CD4-positive, alpha-beta memory T cell (primary cell): ENCODE measurements at places on chromosomes 2 and 18.

- DNase-seq: no peak
These were observed 83.2 kb downstream of the CTIF start for GRCh38 chr18:48621815-48622555.

DNA sequence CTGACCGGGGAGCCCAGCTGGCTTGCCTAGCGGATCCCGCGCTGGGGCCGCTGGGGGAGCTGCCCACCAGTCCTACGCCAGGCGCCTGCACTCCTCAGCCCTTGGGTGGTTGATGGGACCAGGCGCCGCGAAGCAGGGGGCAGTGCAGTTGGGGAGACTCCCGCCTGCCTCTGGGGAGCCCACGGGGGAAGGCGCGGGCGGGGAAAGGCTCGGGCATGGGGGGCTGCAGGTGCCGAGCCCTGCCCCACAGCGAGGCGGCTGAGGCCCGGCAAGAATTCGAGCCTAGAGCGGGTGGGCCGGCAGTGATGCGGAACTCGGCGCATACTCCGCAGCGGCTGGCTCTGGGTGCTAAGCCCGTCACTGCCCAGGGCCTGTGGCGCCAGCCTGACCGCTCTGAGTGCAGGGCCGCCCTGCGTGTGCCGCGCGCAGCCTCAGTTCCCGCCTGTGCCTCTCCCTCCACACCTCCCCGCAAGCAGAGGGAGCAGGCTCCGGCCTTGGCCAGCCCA is 249.1 kb upstream of the TEKT4 start:
- DNase-seq: no peak

- no peak for DNase-seq
These were observed 61.0 kb upstream of the SLC25A52 start for GRCh38 chr18:31821545-31822171.

DNA sequence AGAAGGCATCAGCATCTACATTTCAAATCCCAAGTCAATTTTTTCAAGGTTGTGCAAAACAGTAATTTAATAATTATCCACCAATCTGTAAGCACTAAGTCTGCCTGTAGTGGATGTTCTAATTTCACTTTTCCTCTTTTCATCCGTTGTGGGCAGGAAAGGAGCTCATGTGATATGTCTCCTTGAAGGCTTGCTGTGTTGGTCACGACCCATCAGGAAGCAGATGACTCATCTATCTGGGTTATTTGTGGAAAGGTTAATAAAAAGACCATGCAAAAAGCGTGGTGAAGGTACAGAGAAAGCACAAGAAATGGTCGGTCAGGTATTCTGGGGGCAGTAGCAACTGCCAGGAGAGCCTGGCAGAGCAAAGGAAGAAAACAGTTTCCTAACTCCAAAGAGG is 476.7 kb upstream of the RAB6C start:
- no peak for DNase-seq

DNA sequence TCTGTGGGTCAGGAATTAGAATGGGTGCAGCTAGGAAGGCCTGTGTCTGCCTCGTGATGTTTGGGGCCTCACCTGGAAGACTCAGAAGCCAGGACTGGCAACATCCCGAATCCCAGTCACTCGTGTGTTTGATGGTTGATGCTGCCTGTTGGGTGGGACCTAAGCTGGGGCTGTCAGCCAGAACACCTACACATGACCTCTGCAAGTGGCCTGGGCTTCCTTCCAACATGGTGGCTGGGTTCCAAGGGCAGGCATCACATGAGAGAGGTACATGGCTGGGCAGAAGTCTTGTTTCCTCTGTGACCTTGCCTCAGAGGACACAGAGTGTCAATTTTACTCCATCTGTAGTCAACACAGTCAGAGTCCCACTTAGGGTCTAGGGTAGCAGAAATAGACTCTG is 177.8 kb downstream of the GBX2 start:
- no peak for DNase-seq

- no peak for DNase-seq
These were observed 212.6 kb upstream of the ACVR2A start for GRCh38 chr2:147632198-147632597.

GRCh38 chr2:101679037-101679726 is 18.3 kb upstream of the MAP4K4 start:
- no peak for DNase-seq

DNA sequence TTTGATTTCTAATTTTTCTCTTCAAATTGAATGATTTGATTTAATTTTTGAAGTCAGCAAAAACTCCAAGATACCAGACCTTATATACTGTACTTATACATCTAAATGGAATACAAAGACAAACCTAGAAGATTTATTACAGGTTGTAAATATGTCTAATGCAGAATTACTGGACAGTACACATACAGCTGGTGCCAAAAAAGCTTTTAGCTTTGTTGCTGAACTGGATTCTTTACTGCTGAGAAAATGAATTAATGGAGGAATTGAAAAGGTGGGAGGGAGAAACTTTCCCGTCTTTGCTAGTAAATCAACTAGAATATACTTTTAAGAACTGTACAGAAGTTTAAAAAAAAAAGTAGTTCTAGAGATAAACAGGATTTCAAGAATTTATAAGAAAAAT is 17.5 kb downstream of the C1D start:
- no peak for DNase-seq

- no peak for DNase-seq
These were observed 177.4 kb upstream of the NABP1 start for GRCh38 chr2:191500566-191500883.

- no peak for DNase-seq
These were observed 24.5 kb downstream of the PTPN18 start for GRCh38 chr2:130380096-130380934.

DNA sequence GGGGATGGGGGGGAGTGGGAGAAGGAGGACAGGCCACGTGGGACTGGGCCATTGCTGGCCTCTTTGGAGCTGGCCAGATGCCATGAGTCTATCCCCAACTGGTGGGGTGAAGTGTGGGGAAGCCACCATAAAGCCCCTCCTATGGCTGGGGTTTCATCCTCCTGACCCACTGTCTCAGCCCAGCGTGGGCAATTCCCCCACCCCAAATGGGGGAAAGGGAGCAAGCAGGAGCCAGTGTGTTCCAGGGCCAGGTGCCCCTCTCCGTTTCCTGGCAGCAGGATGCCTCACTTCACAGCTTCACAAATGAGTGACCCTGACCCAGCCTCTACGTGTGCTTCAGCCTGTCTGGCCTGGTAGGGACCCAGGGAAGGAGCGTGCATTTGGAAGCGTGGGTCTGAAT is 474.7 kb upstream of the HS6ST1 start:
- no peak for DNase-seq

DNA sequence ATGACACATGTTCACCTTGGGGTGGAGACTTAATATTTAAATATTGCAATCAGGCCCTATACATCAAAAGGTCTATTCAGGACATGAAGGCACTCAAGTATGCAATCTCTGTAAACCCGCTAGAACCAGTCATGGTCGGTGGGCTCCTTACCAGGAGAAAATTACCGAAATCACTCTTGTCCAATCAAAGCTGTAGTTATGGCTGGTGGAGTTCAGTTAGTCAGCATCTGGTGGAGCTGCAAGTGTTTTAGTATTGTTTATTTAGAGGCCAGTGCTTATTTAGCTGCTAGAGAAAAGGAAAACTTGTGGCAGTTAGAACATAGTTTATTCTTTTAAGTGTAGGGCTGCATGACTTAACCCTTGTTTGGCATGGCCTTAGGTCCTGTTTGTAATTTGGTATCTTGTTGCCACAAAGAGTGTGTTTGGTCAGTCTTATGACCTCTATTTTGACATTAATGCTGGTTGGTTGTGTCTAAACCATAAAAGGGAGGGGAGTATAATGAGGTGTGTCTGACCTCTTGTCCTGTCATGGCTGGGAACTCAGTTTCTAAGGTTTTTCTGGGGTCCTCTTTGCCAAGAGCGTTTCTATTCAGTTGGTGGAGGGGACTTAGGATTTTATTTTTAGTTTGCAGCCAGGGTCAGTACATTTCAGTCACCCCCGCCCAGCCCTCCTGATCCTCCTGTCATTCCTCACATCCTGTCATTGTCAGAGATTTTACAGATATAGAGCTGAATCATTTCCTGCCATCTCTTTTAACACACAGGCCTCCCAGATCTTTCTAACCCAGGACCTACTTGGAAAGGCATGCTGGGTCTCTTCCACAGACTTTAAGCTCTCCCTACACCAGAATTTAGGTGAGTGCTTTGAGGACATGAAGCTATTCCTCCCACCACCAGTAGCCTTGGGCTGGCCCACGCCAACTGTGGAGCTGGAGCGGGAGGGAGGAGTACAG is 108.1 kb downstream of the XRCC5 start:
- no peak for DNase-seq

DNA sequence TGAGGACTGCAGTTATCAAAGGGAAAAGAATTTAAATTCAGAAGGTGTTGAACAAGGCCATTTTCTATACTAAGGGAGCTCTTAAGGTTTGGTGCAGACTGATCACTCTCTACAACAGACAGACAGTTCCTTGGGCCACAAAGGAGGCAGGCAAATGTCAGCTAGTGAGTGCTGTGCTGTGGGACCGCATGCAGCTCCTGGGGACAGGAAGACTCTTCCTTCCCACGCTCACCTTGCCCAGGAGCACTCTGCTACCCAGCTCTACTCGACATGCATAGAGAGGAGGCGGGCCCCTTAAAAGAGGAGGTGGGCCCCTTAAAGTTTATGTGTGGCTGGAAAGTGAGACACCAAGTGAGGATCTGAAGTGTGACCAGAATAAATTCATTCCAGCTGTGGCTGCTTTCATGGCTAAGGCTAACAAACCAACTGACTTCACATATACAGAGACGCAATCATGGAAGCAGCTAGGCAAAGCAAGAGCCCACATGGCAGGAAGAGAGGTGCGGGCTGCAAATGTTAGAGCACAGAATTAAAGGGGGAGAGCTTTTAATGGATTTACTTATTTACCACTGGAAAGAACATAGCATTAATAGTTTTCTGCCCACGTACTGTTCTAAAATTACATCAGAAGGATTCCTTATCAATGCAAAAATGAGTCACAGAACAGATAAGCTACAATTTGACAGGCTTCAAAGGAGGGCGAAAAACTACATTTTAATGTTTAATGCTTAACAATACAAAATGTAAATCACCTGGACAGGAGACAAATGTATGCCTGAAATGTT is 101.4 kb upstream of the RNU4ATAC start:
- DNase-seq: no peak

DNA sequence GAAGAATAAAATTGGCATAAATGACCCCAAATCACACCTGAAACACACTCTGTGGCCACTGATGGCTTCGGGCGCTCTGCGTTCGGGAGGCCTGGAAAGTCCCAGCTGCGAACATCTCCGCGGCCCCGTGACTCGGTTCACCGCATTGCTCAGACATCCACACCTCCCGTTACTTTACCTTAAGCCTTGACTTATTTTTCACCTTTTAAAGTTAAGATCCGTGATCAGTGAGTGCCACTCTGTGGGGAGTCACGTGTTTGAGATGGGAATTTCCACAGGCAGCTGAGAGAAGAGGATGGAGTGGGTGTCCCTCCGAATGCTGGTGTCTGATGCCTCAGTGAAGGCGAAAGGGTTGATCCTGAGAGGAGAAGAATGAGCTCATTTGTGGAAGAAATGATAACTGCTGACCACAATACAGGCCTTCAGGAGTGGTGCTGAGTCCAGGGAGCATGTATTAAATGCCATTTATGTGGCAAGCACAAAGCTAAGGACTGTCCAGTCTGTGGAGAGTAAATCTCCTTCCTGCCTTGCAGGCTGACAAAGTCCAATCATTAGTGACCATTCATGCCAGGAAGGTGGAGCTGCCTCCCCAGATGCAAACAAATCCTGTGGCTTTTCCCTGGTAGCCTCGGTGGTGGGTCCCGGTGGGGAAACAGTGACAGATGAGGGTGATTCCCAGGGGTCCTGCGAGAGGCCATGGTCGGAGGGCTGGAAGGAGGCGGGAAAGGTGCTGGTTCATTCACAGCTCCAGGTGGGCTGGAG is 168.8 kb downstream of the RTP5 start:
- DNase-seq: no peak

DNA sequence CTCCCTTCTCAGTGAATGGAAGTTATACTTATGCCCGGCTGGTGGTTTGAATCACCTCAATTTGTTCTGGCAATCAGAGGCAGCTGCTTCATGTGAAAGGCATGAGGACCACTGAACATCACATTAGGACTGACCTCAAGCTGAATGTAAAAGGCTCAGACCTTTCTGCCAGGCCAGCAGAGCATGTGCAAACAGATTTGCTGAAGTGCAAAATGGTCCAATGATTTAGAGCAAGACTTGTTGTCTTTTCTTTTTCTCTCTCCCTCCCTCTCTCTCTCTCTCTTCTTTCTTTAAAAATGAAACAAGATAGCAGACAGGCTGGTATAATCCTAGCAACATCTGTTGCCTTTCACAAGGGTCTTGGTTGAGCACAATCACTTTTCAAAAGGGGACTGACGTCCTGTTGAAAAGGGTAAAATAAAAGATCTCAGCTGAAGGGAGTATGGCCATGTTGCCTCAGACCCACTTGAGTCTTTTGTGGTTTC is 13.3 kb upstream of the CDH7 start:
- no peak for DNase-seq

GRCh38 chr2:205758051-205758450 is 75.8 kb downstream of the NRP2 start:
- DNase-seq: no peak

DNA sequence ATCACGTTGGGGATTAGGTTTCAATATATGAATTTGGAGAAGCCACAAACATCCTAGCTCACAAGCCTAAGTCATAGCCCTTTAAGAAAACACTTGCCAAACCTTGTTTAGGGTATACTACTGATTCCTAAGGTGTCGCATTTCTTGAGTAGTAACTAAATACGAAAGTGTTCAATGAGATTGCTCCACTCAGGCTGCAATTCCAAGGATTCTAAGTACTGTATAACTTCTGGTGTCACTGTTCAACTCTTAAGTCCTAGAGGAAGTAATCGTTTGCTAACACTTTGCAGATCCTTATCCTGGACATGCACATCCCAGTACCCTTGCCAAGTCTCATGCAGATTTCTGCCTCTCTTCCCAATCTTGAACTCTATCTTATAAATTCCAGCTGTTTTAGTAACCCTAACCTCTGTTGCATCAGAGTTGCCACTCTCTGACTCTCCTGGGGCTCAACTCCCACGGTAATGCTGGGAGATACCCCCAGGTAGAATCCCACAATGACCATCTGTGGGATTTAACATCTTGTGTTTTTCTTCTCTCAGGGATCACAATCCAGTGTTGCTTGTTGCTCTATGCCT is 122.4 kb downstream of the HIBCH start:
- no peak for DNase-seq

GRCh38 chr2:44291281-44292248 is 16.3 kb downstream of the SLC3A1 start:
- DNase-seq: no peak

DNA sequence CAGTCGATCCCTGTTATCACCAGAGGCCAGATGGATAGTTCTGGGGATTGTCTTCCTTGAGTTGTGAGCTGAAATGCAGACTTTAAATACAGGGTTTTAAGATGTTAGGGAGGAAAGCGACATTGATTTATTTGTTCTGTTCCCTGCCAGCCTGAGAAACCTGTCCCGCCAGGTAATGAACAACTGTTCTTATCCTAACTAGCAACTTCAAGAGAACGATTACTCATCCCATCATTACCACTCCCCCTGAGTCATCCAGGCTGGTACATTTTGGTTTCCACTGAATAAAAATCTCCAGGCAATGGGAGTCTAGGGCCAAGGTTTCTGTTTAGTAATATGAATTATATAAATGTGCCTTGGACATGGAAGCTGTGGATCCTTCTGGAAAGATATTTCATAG is 131.2 kb downstream of the LYPD6B start:
- no peak for DNase-seq

GRCh38 chr18:59659508-59660170 is 37.6 kb downstream of the CCBE1 start:
- no peak for DNase-seq

GRCh38 chr2:238510911-238511613 is 84.3 kb downstream of the ASB1 start:
- DNase-seq: no peak

- DNase-seq: no peak
These were observed 23.2 kb downstream of the SATB2 start for GRCh38 chr2:199434555-199434954.
